ENCODE measurements at places on chromosomes 11 and 22.
A peak's percentile ranks its signal among the peaks of the same experiment; 100 is the strongest.

DNA sequence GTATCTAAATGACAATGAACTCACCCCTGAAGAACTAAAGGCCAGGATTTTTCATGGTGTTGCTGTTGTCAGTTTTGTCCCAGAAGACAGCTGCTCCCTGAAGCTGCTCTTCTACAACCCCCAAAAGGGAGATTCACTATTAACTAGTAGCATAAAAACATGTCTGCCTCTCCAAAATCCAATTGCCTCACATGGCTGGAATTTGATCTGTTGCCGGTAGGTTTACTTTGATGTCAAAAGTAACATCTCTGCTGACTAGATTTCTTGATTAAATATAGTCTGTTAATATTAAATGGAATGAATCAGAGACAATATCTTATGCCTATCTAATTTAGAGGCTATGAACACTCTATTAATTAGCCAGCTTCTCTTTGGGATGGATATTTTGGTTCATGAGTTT, 425.4 kb downstream of the ETS1 start:
- no peak for DNase-seq

GRCh38 chr22:16824716-16825687, at the start of gene XKR3:
TSS of gene XKR3 (minus strand) at chr22:16825411. CDS start at chr22:16808073, 17,338 bp downstream.
- no peak for DNase-seq

DNA sequence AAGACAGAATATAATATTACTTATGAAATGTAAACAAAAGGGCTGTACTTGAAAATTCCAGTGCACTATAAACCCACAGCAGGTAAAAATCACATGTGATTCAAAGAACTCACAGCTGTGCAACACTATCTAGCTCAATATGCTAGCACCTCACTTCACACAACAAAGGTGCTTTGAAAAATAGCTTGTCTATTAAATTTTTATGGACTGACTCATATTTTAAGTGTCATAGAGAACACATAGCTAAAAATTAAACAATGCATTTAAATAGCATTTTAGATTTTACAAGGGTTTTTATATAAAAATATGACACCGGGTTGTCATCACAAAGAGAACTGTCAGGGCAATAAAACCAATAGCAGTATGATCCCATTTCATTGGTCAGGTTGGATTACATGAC, 1390.5 kb upstream of the TENM4 start:
- no peak for DNase-seq

DNA sequence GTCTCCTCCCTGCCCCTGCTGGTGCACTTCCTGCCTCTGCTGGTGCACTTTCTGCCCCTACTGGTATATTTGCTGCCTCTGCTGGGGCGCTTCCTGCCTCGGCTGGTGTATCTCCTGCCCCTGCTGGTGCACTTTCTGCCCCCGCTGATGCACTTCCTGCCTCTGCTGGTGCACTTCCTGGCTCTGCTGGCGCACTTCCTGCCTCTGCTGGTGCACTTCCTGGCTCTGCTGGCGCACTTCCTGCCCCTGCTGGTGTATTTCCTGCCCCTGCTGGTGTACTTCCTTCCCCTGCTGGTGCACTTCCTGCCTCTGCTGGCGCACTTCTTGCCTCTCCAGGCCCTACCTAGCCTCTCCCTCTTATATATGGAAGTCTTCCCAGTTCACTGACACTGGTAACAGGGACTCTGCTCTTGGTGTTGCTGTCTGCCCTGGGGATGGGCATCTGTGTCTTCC, 10.1 kb downstream of the MTFP1 start:
- no peak for DNase-seq

- DNase-seq = no peak
Measured at GRCh38 chr11:75236062-75236461, 4.5 kb upstream of the TPBGL start.

- peak; percentile 53 for DNase-seq
Measured at GRCh38 chr22:50711446-50712340, 26.3 kb upstream of the ACR start.

- DNase-seq = no peak
Measured at GRCh38 chr11:16799221-16799620, 60.8 kb downstream of the C11orf58 start.

DNA sequence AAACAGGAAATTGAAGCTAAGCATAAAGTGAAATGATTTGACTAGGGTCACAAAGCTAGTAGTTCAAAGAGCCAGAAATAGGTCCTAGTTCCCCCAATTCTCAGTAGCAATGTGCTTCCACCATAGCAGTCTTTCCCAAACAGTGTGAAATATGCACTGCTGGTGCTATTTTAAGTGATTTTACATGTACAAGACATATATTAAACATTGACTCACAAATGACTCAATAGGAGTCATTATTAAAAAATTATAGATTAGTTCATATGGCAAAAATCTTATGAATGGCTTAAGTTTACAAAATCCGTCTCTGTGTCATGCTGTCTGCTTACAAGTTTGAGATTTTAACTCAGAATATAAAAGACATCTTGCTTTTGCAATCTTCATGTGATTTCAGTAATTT, 21.4 kb downstream of the KIF18A start:
- no peak for DNase-seq

GRCh38 chr11:74322667-74323066, 11.2 kb upstream of the P4HA3 start:
- DNase-seq = peak; percentile 92

- DNase-seq = peak; percentile 70
Measured at GRCh38 chr11:62552485-62553079, 6.0 kb upstream of the AHNAK start.

DNA sequence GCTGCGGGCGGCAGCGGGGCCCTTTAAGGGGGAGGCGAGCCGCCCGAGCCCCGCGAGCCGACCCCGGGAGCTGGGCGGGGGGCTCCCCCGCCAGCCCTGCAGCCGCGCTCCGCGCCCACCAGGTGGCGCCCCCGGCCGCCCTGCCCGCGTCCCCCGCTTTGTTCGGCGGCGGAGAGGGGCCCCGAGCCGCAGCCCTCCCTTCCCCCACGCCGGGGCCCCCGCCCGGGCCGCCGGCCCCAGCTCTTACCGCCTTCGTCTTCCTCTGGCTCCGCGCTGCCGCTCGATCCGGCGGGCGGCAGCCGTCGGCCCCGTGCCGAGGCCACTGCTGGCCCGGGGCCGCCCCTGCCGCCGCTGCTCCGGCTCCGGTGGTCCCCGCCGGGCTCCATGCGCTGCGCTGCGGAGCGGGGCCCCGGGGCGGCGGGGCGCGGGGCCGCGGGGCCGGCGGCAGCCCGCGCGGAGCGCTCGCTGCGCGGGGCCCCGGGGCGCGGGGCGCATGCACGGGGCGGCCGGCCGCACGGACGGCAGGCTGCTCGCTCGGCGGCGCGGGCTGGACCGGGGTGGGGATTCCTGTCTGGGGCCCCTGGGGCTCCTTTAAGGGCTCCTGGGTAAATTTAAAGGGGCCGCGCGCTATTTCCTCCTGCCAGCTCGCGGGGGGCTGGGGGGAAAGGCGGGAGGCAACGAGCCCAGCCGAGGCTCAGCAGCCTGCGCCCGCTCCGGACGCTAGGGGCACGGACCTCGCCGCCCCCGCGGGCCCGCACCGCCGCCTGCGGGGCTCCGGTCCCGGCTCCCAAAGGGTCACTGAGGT, at the start of gene ZFTA:
TSS of gene ZFTA (minus strand) at position 539 of the 805 bp plus-strand sequence. CDS start at position 386, 153 bp downstream.
- peak; percentile 64 for DNase-seq

DNA sequence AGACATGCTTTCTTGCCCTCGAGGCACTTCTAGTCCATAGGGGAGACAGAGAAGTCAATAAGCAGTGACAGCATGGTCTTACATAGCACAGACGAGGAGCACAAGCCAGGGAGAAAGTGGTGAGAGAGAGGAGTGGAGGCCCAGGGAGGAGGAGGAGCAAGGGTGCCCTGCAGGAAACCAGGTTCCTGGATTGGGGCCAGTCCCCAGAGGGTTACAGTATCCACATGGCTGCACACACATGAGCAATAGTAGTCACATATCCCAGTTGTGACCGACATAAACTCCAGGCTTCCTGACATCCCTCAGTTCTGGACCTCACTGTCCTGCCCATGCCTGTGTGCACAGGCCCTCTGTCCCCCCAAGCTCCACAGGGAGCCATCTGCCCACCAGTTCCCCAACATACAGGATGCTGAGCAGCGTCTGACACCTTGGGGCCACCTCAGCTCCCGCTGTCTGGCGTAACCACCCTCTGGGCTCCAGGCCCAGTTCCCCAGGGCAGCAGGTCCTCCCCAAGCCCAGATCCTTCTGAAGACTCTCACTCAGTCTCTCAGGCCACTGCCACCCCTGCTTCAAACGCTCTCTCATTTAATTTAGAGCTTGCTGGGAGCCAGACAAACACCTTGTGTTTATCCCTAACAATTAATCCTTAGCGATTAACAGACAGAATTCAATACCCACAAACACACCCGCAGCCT, 53.7 kb downstream of the DSCAML1 start:
- no peak for DNase-seq

GRCh38 chr11:114049050-114049449, 10.5 kb upstream of the ZBTB16 start:
- DNase-seq = no peak

GRCh38 chr22:43550672-43551071, 138.9 kb downstream of the MPPED1 start:
- DNase-seq = no peak

DNA sequence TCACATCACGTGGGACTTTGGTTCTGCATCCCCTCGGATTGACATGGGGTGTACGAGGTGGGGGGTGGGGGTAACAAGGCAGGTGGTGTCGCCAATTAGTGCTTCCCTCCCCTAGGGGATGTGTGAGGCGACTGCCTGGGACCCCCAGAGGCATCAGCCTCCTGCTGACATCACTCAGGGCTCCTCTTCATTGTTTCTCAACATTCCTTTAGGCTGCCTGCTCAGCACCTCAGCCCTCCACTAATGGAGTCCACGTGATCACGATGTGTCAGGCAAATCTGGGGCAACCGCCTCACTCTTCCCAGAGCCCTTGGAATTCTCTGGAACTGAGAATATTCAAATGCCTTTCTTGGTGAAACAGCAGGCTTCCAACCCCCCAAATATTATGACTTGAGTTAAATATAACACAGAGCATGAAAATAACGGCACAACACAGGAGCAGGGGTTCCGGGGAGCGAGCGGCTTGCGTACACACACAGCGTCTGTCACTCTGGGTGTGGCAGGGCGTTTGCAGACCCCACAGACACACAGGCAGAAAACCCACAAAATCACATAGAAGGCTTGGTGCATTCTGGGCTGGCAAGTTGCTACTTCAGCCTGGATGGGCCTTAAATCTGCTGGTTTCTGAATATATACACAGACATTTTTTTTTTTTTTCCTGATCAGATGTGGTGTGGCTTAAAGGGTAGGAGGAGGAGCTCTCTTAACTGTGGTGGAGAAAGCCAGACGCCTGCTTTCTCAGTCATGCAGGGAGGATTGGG, 170.1 kb upstream of the CADM1 start:
- DNase-seq = no peak

DNA sequence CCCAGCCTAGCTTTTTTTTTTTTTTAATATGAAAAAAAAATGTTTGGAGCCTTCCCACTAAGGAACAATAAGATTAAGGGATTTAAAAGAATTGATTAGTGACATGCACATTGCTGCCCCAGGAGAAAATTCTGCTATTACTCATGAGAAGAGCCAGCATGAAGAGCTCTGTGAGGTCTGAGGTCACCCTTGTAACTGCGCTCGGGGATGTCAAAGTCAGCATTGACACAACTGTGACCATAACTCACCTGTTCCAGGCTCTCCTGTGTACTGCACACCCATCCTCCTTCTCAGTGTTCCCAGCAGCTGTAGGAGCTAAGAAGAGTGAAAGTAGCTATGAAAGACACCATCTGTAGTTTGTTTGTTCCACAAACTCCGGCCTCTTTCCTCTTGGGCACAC, 109.8 kb upstream of the FGF3 start:
- no peak for DNase-seq

DNA sequence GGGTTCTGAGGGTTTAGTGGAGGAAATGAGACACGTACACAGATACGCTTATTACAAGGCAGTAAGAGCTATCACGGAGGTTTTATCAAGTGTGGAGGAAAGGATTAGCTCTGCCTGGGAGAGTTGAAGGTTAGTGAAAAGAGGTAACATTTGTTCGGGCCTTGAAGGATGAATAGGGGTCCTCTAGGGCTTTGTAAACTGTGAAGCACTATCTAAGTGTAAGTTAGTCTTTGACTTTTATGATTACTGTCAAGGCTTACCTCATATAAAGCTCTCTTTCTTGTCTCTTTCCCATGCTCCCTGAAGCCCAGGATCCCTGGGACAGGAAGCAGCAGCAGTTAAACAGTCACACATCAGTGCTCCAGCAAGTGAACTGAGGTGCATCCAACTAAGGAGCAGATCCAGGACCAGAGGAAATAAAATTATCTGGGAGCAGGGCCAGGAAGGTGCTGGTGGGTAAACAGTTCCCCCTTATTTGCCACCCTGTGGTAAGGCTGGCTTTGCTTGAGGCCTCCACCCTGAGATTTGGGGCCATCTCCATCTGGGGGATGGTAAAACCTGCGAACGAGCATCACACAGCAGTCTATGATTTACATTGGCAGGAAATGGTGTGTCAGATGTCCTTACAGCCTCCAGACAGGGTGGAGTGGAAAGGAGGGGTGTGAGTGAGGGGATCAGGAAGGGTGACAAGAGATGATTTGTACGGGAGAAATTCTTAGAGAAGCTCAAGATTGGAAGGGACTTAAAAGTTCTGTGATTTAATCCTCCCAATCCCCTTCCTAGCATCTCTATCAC, 27.2 kb downstream of the GVQW3 start:
- DNase-seq = no peak

DNA sequence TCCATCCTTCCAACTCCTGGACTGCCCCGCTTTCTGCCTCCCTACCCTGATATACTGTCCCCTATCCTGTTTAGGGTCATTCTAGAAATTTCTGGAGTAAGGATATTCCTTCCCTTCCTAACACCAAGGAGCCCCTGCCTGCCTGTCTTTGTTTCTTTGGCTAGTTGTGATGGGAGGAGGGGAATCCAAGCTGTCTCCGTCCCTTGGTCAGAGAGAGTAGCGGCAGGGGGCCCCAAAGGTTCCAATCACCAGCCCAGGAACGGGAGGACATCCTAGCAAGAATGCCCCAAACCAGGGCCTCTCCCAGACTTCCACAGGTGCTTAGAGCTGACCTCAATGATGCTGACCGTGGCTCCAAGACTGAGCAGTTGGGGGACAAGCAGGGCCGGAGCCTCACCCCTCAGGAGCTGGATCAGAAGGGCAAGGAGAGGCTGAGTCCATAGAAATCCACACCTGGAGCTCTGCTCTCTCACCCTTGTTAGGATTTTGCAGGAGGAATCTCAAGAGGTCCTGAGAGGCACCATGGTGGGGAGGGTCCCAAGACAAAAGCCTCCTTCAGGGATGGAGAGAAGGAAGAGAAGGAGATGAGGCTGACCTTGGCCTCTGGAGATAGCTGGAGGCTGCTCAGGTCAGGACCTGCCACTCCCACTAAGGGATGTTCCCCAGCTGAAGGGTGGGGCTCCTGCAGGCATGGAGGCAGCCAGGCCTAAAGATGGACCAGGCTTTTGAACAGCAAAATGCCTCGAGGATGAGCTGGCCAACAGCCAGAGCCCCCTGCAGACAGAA, 13.6 kb downstream of the SLC22A12 start:
- DNase-seq = no peak

- no peak for DNase-seq
Measured at GRCh38 chr11:62605902-62606301, 4.2 kb upstream of the MTA2 start.
